ENCODE measurements at places on chromosomes 4 and X. TPM values are rescaled to one million over a fixed set of nuclear protein-coding genes. Genes with fewer than 3 reads are reported as not detected.

The GRIA2 gene
- total RNA-seq = 0.76 TPM

The ADGRG4 gene
- total RNA-seq = not detected

The SPANXN4 gene
- total RNA-seq = not detected

The NRK gene
- not detected for total RNA-seq

The MAGEA9B gene
- total RNA-seq = not detected

The HDAC8 gene
- 16.8 TPM for total RNA-seq

The F8A1 gene
- total RNA-seq = 3.2 TPM

The HEPH gene
- total RNA-seq = 0.76 TPM

GRCh38 chr4:82790060-82790660 is 8.4 kb downstream of the SCD5 start:
- no peak overlapping the region for H3K4me3 ChIP-seq
- H3K27me3 ChIP-seq = no peaks in the 10 kb centered on the region
- peaks cover 8% of the 10 kb centered on the region for H3K4me1 ChIP-seq
- H3K36me3 ChIP-seq = no peaks in the 10 kb centered on the region
- no peak for DNase-seq

GRCh38 chrX:106898462-106898861 is 4.7 kb downstream of the RIPPLY1 start:
- no peaks in the 10 kb centered on the region for H3K27me3 ChIP-seq
- H3K27ac ChIP-seq = no peak overlapping the region
- no peak overlapping the region for H3K4me3 ChIP-seq
- H3K4me1 ChIP-seq = peaks cover 17% of the 10 kb centered on the region
- no peak for DNase-seq
- no peaks in the 10 kb centered on the region for H3K36me3 ChIP-seq

DNA sequence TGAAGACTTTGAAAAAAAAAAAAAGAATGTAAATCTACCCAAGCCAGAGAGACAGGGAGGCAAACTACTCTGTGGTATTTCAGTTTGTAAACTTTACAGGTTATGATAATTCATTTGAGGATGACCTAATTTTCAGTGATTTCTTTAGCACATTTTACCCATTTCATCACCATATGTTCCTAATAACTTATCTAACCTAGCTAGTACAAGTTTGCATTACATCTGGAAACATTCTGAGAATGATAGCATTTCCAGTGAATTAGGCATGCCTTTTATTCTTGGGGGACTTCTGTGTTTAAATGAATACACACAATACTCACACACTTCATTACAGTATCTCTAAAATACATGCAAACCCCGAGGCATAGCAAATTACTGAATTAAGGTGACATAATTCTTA is 1055.5 kb downstream of the PCDH18 start:
- no peaks in the 10 kb centered on the region for H3K36me3 ChIP-seq
- H3K4me1 ChIP-seq = no peaks in the 10 kb centered on the region
- H3K27ac ChIP-seq = no peak overlapping the region
- no peak for DNase-seq

DNA sequence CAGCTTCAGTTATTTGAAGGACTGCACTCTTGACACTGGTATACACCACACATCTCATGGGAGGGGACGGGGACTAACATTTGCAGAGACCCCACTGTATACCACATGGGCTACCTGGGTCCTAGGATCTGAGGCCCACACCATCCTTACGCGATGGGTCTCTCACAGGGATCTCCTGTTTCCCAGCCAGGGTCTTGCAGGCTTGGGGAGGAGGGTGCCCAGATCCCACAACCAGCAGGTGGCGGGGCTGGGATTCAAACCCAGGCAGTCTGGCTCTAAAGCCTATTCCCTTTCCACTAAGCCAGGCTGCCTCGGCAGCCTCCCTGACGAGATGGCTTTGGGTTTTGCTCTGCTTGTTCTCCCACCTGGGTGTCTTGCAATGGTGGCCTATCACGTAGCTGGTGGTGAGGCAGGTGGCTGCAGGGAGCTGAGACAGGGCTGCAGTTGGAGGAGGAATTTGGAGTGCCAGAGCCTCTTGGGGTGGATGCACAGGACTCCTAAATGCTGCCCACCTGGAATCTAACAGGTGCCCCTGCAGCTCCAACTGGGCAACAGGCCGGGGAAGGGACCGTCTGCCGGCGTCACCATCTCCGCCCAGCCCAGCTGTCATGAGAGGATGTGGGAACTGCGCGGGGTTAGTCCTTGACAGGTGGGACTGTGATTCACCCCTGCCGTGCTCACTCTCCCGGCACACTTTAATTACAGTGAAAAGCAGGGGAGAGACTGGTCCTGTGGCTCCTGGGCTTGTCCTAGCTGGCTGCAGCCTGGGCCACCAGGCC is 110.7 kb downstream of the PSAPL1 start:
- no peak for DNase-seq
- H3K27ac ChIP-seq = no peak overlapping the region
- H3K36me3 ChIP-seq = no peaks in the 10 kb centered on the region
- H3K4me3 ChIP-seq = no peak overlapping the region

- no peak overlapping the region for H3K27ac ChIP-seq
- no peak overlapping the region for H3K4me3 ChIP-seq
- no peaks in the 10 kb centered on the region for H3K36me3 ChIP-seq
- no peaks in the 10 kb centered on the region for H3K4me1 ChIP-seq
- no peaks in the 10 kb centered on the region for H3K27me3 ChIP-seq
These were observed 39.3 kb upstream of the HPGD start for GRCh38 chr4:174561560-174561959.

GRCh38 chr4:41477181-41477905 is 60.6 kb upstream of the LIMCH1 start:
- no peaks in the 10 kb centered on the region for H3K27me3 ChIP-seq
- H3K4me3 ChIP-seq = no peak overlapping the region
- H3K27ac ChIP-seq = no peak overlapping the region
- no peaks in the 10 kb centered on the region for H3K36me3 ChIP-seq
- peaks cover 2% of the 10 kb centered on the region for H3K4me1 ChIP-seq

GRCh38 chr4:2462992-2463762 is 5.7 kb upstream of the RNF4 start:
- peak overlapping the region; percentile 46 for H3K4me3 ChIP-seq
- no peaks in the 10 kb centered on the region for H3K36me3 ChIP-seq
- H3K27ac ChIP-seq = no peak overlapping the region
- H3K27me3 ChIP-seq = no peaks in the 10 kb centered on the region
- peaks cover 25% of the 10 kb centered on the region for H3K4me1 ChIP-seq
- DNase-seq = no peak

- DNase-seq = no peak
- no peaks in the 10 kb centered on the region for H3K4me1 ChIP-seq
- no peak overlapping the region for H3K4me3 ChIP-seq
- no peak overlapping the region for H3K27ac ChIP-seq
These were observed 422.6 kb downstream of the BCOR start for GRCh38 chrX:39675162-39675553.

DNA sequence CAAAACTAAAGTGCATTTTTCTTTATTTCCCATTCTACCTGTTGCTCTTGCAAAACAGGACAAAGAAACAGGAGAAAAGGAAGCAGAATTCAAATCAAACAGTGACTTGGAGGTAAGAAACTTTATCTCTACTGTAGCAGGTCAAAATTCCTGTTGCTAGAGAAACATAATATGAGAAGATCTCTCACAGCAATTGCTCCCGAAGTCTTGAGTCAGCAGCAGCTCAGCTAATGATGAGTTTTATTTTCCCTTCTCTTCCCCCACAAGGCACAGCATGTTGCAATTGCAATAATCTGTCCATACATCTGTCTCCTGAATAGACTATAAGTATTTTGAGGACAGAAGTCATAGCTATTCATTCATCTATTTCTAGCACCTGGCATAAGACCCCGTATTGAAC is 112.7 kb downstream of the CLNK start:
- no peaks in the 10 kb centered on the region for H3K36me3 ChIP-seq
- no peaks in the 10 kb centered on the region for H3K4me1 ChIP-seq
- no peaks in the 10 kb centered on the region for H3K27me3 ChIP-seq
- DNase-seq = no peak
- H3K4me3 ChIP-seq = no peak overlapping the region

- no peak overlapping the region for H3K4me3 ChIP-seq
These were observed 13.2 kb downstream of the PRDM8 start for GRCh38 chr4:80210549-80210948.

DNA sequence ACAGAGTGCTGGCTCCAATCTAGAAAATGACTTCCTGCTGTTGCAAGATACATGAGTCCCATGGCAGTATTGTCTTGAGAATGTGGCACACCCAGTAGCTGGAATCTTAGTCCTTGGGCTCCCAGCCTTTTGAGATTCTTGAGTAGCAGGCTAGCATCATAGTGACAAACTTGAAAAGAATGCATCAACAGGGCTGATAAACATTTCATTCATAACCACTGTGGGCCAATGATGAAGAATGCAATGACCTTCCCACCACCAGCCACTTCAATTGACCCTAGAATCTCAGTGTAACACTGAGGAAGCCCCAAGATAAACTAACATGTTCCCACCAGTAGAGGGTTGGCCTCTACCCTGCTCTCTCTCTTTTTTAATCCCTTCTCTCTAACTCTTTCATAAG is 329.3 kb downstream of the GBA3 start:
- no peaks in the 10 kb centered on the region for H3K4me1 ChIP-seq
- DNase-seq = no peak
- no peaks in the 10 kb centered on the region for H3K27me3 ChIP-seq
- H3K4me3 ChIP-seq = no peak overlapping the region

DNA sequence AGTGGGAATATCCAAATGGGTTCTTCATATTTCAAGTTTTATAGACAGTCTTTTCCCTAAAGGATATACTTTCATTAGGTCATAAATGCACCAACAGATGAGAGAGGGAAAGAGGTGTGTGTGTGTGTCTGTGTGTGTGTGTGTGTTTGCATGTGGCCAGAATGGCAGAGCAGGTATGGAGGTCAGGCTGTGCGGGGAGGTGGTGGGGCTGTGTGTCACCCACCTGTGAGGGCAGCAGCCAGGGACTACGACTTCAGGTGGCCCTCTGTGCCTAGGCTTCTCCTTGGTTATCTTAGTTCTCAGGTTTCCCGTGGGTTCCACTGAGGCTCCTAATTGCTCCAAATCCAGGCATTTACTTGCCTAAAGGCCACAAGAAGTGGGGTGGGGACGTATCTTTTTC is 14.6 kb downstream of the HAND2 start:
- H3K27me3 ChIP-seq = peaks cover 45% of the 10 kb centered on the region
- no peak overlapping the region for H3K4me3 ChIP-seq
- no peaks in the 10 kb centered on the region for H3K4me1 ChIP-seq
- no peaks in the 10 kb centered on the region for H3K36me3 ChIP-seq

GRCh38 chrX:85359051-85359450 is 20.4 kb downstream of the POF1B start:
- no peaks in the 10 kb centered on the region for H3K27me3 ChIP-seq
- no peak for DNase-seq
- H3K27ac ChIP-seq = peak overlapping the region; percentile 36
- H3K4me3 ChIP-seq = no peak overlapping the region
- H3K36me3 ChIP-seq = no peaks in the 10 kb centered on the region

GRCh38 chr4:181504924-181505323 is 738.3 kb upstream of the TENM3 start:
- no peak overlapping the region for H3K4me3 ChIP-seq
- H3K4me1 ChIP-seq = no peaks in the 10 kb centered on the region
- no peaks in the 10 kb centered on the region for H3K36me3 ChIP-seq
- no peaks in the 10 kb centered on the region for H3K27me3 ChIP-seq

DNA sequence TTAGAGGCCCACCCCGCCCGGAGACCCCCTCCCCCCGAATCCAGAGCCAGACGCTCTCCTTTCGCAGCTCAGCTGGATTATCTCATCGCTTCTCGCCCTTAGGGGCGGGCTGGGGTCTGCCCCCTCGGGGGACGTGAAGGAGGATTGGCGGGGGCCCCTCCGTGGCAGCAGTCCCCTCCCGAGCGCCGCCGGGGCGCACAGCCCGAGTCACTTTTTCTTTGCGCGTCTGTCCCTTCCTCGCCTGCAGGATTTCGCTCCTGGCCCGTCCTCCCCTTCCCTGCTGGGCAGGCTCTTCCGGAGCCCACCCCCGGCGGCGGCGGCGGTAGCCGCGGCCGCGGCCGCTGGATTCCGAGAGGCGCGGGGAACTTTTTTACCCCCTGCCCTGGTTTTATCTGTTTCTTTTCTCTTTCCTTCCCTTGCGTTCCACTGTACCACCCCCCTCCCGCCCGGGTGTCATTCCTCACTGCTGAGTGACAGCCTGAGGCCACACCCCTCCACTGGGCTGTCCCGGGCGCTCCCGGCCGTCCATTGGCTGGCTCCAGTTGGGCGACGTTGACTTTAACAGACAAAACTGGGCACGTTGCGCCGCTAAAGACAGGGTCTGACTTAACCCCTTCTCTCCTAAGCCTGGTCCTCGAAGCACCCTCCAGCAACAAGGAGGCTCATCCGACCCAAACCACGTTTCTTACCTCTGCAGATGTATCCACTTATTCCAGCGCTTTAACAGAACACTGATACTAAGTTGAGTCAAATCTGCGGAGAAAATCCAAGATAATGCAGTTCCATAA is 492 bp upstream of the NKX3-2 start:
- no peak for DNase-seq
- H3K27me3 ChIP-seq = peaks cover 74% of the 10 kb centered on the region
- peak overlapping the region; percentile 76 for H3K4me3 ChIP-seq
- no peaks in the 10 kb centered on the region for H3K36me3 ChIP-seq
- H3K27ac ChIP-seq = no peak overlapping the region

DNA sequence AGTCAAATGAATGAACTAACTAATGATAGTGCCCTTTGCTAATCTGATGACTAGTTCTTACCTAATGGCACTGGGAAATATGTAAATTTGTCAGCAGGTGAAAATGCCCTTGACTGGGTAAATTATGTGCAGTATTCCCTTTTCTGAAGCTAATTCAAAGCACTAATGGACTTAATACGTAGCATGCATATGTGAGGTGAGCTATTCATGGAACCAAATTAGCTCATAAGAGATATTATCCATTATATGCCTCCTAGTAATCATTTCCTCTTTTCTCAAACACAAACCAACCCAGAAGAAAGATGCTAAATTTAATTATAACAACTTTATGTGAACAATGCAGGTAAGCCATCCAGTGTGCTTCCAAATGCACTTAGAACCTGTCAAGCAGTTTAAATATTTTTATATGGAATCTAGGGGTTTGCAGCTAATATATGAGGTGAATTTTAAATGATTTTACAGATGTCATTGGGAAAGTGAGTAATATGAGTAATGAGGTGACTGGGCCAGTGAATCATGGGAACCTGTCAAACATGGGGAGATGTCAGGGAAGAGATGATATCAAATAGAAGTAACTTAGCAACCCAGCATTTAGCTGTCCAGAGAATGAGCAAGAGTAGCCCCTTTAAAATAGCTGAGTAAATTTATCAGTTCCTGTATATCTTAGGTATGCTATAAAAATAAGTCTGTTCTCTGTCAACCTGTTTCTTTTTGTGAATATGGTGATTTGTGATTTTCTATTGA is 315.0 kb downstream of the AFF2 start:
- H3K27ac ChIP-seq = no peak overlapping the region
- H3K27me3 ChIP-seq = no peaks in the 10 kb centered on the region
- no peaks in the 10 kb centered on the region for H3K4me1 ChIP-seq
- no peaks in the 10 kb centered on the region for H3K36me3 ChIP-seq

Data from esophagus squamous epithelium (tissue), 5 donors.